Progenitor cell of endocrine pancreas (in vitro differentiated cells): ENCODE measurements at places on chromosomes 2 and 18.

DNA sequence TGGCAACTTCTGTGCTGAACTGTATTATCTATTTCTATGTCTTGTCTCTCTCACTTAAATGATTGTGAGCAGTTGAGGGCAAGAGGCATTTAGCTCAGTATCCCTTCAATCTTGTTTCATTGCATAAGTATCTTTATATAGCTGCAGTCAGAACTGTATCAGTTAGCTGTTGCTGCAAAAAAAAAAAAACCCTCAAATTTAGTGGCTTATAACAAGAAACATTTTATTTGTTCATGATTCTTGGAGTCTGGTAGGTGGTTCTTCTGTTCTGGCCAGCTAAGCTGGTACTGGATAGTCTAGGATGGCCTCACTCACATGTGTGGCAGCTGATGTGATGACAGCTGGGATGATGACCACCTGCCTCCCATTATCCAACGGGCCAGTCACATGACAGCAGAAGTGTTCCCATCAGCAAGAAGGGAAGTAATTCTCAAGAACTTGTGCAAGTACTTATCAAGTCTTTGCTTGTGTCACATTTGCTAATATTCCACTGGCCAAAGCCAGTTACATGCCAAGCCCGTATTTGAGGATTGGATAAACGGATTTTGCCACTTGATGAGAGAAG lies 67.8 kb downstream of the SLC4A3 start:
- peaks cover 10% of the 10 kb centered on the region for H3K27me3 ChIP-seq
- H3K4me3 ChIP-seq, result no peak overlapping the region
- no peaks in the 10 kb centered on the region for H3K36me3 ChIP-seq
- H3K4me1 ChIP-seq, result peaks cover 2% of the 10 kb centered on the region
- H3K27ac ChIP-seq, result no peak overlapping the region

DNA sequence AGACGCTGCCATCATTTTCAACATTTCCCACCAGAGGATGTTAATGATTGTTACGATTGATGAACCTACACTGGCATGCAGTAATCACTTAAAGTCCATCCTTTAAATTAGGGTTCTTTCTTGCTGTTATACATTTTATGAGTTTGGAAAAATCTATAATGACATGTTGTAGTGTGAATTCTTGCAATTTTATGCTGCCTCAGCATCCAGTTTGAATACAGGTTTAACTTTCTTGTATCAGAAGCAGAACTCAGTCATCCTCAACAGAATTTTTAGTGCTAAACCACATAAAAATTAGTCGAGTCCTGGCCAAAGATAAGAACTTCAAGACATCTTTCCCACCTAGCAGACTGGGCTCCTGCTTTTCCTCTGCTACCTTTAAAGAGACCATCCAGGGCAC lies 303.3 kb downstream of the NUP35 start:
- H3K36me3 ChIP-seq, result no peaks in the 10 kb centered on the region
- no peaks in the 10 kb centered on the region for H3K27me3 ChIP-seq
- H3K4me1 ChIP-seq, result no peaks in the 10 kb centered on the region
- H3K4me3 ChIP-seq, result no peak overlapping the region
- H3K27ac ChIP-seq, result no peak overlapping the region

GRCh38 chr2:46362667-46363012 lies 65.4 kb downstream of the EPAS1 start:
- no peak overlapping the region for H3K27ac ChIP-seq
- peaks cover 13% of the 10 kb centered on the region for H3K27me3 ChIP-seq
- H3K36me3 ChIP-seq, result no peaks in the 10 kb centered on the region
- no peak overlapping the region for H3K4me3 ChIP-seq
- DNase-seq, result no peak
- H3K4me1 ChIP-seq, result peaks cover 2% of the 10 kb centered on the region

- DNase-seq, result no peak
- H3K27me3 ChIP-seq, result no peaks in the 10 kb centered on the region
- no peak overlapping the region for H3K4me3 ChIP-seq
- no peak overlapping the region for H3K27ac ChIP-seq
- H3K4me1 ChIP-seq, result no peaks in the 10 kb centered on the region
- no peaks in the 10 kb centered on the region for H3K36me3 ChIP-seq
These were observed 16.7 kb downstream of the BCL2 start for GRCh38 chr18:63302636-63303405.

DNA sequence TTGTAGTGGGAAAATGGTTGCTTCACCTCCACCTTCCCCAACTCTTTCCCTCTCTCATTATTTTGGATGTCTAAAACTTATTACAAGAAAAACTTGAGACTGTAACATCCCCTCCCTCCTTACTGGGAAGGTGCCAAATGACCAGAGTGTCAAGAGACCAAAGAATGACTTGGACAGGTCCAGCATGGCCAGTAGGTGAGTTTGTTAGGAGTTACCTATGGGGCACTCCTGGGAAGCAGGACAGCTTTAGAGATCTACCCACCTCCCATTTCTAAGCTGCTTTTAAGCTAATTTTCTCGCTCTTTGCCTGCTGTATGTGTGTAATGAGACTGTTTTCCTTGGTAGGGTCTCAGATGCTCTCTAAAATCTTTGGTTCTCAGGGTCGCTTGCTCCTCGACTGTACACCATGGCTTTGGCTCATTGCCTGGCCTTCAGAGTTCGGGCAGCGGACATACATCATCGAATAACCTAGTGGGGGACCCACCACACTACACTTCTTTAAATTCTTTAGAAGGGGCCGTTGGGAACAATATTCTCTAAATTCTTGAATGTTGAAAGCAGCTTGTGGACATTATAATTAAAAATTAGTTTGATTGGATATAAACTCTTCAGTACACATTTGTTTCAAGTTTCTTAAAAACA lies 45.2 kb downstream of the SLC30A6 start:
- H3K36me3 ChIP-seq, result peaks cover 6% of the 10 kb centered on the region
- H3K4me1 ChIP-seq, result no peaks in the 10 kb centered on the region
- H3K4me3 ChIP-seq, result no peak overlapping the region
- no peaks in the 10 kb centered on the region for H3K27me3 ChIP-seq

GRCh38 chr2:54859416-54859815 lies 136.0 kb downstream of the EML6 start:
- H3K4me1 ChIP-seq, result no peaks in the 10 kb centered on the region
- H3K27me3 ChIP-seq, result no peaks in the 10 kb centered on the region
- H3K4me3 ChIP-seq, result no peak overlapping the region
- H3K27ac ChIP-seq, result no peak overlapping the region

GRCh38 chr18:48531908-48532307 lies 6.9 kb upstream of the CTIF start:
- no peaks in the 10 kb centered on the region for H3K36me3 ChIP-seq
- no peak overlapping the region for H3K4me3 ChIP-seq
- no peak overlapping the region for H3K27ac ChIP-seq
- H3K4me1 ChIP-seq, result no peaks in the 10 kb centered on the region

DNA sequence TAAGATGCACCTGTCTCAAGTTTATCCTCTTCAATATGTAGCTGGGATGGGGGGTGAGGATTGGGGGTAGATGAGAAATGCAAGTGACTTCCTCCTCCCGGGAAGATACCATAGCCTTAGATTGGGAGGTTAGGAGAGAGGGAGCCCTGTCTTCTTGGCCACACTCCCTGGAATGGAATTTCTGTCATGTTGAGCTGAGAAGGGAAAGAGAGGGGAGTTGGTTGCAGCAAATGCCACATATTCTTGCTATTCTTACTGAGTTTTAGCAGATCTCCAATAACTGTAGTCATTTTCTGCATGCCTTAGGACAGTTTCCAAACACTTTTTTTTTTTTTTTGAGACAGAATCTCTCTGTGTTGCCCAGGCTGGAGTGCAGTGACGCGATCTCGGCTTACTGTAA lies 35.9 kb downstream of the TAF4B start:
- DNase-seq, result no peak
- no peak overlapping the region for H3K4me3 ChIP-seq
- H3K36me3 ChIP-seq, result no peaks in the 10 kb centered on the region
- no peaks in the 10 kb centered on the region for H3K4me1 ChIP-seq
- peak overlapping the region; percentile 35 for H3K27ac ChIP-seq

DNA sequence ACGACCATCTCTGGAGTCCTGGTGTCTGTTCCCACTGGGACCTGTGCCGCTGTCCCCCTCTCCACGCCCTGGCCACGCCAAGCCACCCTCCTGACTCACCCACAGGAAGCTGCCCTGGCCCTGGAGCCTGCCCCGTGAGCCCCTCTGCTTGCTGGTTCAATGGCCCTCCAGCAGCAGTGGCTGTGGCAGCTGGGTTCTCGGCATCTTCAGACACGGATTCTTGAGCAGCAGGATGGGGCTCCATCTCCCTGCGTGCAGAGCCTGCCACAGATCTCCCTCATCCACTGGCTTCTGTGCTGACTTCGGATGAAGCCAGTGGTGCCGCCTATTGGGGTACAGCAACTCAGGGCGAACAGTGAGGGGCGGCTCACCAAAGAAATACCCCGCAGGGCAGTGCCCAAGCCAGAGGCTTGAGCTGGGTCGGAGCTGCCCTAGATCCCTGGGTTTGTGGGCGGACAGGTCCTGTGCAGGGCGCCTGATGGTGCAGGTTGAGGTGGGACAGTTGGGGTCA lies 14.0 kb downstream of the CAPN10 start:
- H3K27ac ChIP-seq, result no peak overlapping the region
- H3K4me1 ChIP-seq, result peaks cover 5% of the 10 kb centered on the region
- no peak overlapping the region for H3K4me3 ChIP-seq
- DNase-seq, result no peak
- H3K27me3 ChIP-seq, result no peaks in the 10 kb centered on the region

GRCh38 chr2:160561551-160562295 lies 68.1 kb upstream of the RBMS1 start:
- H3K4me1 ChIP-seq, result no peaks in the 10 kb centered on the region
- no peak for DNase-seq
- no peaks in the 10 kb centered on the region for H3K36me3 ChIP-seq
- H3K4me3 ChIP-seq, result no peak overlapping the region
- H3K27me3 ChIP-seq, result no peaks in the 10 kb centered on the region

GRCh38 chr18:48889981-48890762 lies 60.6 kb downstream of the SMAD7 start:
- no peaks in the 10 kb centered on the region for H3K36me3 ChIP-seq
- DNase-seq, result no peak
- H3K4me3 ChIP-seq, result no peak overlapping the region
- no peaks in the 10 kb centered on the region for H3K27me3 ChIP-seq
- no peak overlapping the region for H3K27ac ChIP-seq

DNA sequence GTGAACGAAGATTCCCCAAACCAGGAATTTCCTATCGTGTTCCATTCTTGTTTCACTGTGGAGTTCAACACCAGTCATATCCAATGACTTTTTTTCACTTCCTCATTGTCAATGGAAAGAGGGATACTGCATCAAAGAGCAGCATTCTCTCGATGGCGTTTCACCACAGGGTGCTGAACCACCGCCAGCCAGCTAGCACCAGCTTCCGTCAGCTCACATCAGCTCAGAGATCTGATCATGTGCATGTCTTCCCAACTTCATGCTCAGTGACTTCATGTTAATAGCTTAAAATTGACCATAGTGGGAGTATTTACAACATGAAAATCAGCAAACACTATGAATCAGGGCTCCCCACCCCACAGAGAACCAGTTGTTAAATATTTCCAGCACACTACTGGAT lies 359.9 kb downstream of the TNS1 start:
- no peak overlapping the region for H3K4me3 ChIP-seq
- H3K36me3 ChIP-seq, result no peaks in the 10 kb centered on the region
- no peaks in the 10 kb centered on the region for H3K27me3 ChIP-seq

GRCh38 chr2:236715491-236715961 lies 145.9 kb downstream of the ACKR3 start:
- peaks cover 28% of the 10 kb centered on the region for H3K4me1 ChIP-seq
- peaks cover 31% of the 10 kb centered on the region for H3K27me3 ChIP-seq
- no peak overlapping the region for H3K4me3 ChIP-seq
- peak overlapping the region; percentile 45 for H3K27ac ChIP-seq
- no peaks in the 10 kb centered on the region for H3K36me3 ChIP-seq
- DNase-seq, result no peak

DNA sequence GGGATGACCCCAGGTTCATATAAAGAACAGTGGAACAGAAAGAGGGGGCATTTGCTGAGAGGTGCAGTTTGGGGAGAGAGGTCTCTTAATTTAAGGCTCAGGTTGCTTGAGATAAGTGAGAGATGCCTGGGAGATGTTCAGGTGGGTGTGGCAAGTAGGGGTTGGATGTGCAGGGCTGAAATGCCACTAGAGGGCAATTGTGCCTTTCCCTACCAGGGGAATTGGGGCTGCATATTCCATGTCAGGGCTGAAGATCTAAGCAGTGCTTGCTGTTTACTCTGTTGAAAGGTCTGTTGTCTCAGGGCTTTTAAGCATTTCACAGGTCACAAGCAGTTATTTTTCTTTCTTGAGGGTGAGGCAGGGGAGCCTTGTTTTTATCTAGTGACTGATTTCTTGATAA lies 7.8 kb downstream of the CCDC85A start:
- H3K27me3 ChIP-seq, result peaks cover 52% of the 10 kb centered on the region
- H3K4me1 ChIP-seq, result peaks cover 10% of the 10 kb centered on the region
- no peaks in the 10 kb centered on the region for H3K36me3 ChIP-seq
- DNase-seq, result no peak
- no peak overlapping the region for H3K27ac ChIP-seq
- H3K4me3 ChIP-seq, result no peak overlapping the region

DNA sequence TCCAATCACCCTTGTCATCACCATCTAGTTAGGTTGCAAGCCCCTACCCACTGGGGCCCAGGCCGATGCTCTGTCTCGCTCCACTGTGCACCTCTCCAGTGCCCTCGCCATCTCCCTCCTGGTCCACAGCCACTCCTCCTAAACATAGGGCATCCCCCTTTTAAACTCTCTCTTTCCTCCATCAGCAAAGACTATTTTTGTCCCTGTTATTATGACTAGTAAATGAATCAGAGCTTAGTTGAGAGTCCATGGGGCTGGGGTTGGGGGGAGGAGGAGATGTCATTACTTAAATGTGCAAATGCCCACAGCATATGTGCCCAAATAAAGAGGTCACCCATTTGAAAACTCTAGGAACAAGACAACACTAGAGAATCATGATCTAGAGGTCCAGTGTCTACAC lies 167.4 kb downstream of the TRABD2A start:
- H3K4me1 ChIP-seq, result peaks cover 13% of the 10 kb centered on the region
- H3K27ac ChIP-seq, result no peak overlapping the region
- DNase-seq, result no peak
- no peak overlapping the region for H3K4me3 ChIP-seq
- peaks cover 2% of the 10 kb centered on the region for H3K36me3 ChIP-seq

- no peak overlapping the region for H3K4me3 ChIP-seq
- peaks cover 5% of the 10 kb centered on the region for H3K4me1 ChIP-seq
- H3K27me3 ChIP-seq, result no peaks in the 10 kb centered on the region
These were observed 309.7 kb downstream of the GULP1 start for GRCh38 chr2:188601391-188601790.

DNA sequence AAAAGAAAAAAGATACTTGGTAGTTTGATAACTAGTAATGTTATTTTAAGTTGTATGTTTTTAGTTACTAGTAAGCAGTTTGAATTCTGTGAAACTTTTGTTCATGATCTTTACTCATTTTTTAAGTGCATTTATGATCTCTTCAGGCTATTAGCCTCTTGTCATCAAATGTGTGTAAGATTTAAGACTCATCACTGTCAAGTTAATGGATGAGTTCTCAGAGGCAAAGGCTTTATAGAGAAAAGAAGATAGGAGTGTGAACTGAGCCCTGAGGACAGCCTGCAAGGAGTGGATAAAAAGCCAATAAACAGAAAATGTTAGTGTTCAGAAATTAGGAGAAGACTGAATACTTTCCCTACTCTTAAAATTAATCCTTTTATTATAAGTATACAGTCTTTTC lies 13.5 kb downstream of the NDUFV2 start:
- H3K27me3 ChIP-seq, result no peaks in the 10 kb centered on the region
- peaks cover 10% of the 10 kb centered on the region for H3K4me1 ChIP-seq
- no peak for DNase-seq
- no peak overlapping the region for H3K4me3 ChIP-seq

GRCh38 chr2:146295080-146295670 lies 1549.7 kb upstream of the ACVR2A start:
- H3K36me3 ChIP-seq, result peaks cover 2% of the 10 kb centered on the region
- H3K4me1 ChIP-seq, result no peaks in the 10 kb centered on the region
- no peaks in the 10 kb centered on the region for H3K27me3 ChIP-seq
- no peak overlapping the region for H3K27ac ChIP-seq

- no peak for DNase-seq
- H3K27ac ChIP-seq, result no peak overlapping the region
- H3K4me1 ChIP-seq, result peaks cover 16% of the 10 kb centered on the region
- no peak overlapping the region for H3K4me3 ChIP-seq
- no peaks in the 10 kb centered on the region for H3K27me3 ChIP-seq
- H3K36me3 ChIP-seq, result no peaks in the 10 kb centered on the region
These were observed 35.8 kb upstream of the SPATS2L start for GRCh38 chr2:200270732-200271131.
